Eye (tissue), 1 donor: ENCODE measurements at places on chromosomes 2 and 18.

DNA sequence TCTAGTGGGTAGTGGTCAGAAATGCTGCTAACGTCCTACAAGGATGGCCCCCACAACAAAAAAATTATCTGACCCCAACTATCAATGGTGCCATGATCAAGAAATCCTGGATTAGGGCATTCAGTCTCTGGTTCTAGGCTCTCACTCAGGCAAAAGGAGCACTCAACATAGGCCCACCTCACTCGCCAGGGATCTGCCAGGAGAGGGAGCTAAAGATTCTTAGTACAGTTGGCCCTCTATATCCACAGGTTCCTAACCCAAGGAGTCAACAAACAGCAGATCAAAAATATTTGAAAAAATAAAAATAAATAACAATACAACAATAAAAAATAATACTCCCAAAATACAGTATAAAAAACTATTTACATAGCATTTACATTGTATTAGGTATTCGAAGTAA is 10.0 kb downstream of the SLC4A5 start:
- DNase-seq = peak; percentile 21

- DNase-seq = no peak
Observed at GRCh38 chr18:58315041-58315440, 271.0 kb downstream of the NEDD4L start.

DNA sequence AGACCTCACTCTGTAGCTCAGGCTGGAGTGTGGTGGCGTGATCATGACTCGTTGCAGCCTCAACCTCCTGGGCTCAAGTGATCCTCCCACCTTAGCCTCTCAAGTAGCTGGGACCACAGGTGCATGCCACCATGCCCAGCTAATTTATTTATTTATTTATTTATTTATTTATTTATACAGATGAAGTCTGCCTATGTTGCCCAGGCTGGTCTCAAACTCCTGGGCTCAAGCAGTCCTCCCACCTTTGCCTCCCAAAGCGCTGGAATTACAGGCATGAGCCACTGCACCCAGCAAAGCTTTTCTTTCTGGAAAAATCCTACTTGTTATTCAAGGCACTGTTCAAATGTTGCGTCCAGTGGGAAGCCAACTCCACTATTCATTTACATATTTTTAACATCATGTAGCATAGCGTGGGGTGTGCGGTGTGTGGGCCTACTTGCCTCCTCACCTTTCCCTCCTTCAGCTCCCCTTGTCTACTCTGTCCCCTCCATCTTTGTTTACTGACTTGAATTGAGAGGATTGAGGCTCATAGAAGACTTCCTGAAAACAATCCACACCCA is 6.8 kb upstream of the RHOB start:
- no peak for DNase-seq

- DNase-seq = no peak
Observed at GRCh38 chr18:63940008-63940407, 9.1 kb upstream of the HMSD start.

- peak; percentile 84 for DNase-seq
Observed at GRCh38 chr18:32093102-32093511, 1.4 kb downstream of the RNF138 start.

GRCh38 chr2:120830096-120830830 is 94.6 kb downstream of the GLI2 start:
- no peak for DNase-seq

DNA sequence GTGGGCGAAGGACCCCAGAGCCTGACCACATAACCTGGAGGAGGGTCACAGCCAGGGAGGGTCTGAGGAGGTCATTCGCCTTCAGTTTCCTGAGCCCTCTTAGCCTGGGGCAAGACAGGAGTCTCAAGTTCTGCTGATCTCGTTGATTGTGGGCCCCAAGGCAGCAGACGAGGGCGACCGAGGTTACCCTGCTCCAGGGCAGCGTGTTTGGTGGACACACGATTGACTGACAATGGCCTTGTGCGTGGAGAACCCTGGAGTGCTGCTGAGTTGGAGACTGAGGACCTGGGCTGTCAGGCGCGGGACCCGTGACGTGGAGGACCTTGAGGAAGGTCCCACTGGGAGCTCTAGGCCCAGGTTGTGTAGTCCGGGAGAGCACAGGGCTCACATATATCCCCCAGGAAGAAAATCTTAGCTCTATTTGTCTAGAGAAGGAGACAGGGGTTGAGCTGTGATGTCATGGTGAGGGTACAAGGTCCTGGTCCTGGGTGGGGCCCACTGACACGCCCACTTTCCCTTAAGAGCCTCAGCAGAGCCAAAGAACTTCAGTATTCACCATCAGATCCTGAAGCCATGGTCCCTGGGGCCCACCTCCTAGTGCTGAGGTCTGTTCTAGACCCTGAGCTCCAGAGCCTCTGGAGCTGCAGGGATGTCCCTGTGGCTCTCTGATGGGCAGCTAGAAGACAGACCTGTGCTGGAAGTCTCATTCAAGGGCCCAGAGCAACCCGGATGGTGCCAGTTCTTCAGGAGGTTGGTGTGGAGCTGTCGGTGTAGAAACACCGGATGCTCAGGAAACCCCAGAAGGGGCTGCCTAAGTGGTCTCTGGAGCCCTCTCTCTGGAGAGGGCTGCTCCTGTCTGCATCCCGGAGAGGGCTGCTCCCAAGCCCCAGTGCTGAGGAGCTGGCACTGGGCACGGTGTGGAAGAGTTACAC is 53.1 kb downstream of the DYSF start:
- DNase-seq = no peak

- DNase-seq = peak; percentile 73
Observed at GRCh38 chr2:55875434-55876135, 48.0 kb downstream of the EFEMP1 start.

DNA sequence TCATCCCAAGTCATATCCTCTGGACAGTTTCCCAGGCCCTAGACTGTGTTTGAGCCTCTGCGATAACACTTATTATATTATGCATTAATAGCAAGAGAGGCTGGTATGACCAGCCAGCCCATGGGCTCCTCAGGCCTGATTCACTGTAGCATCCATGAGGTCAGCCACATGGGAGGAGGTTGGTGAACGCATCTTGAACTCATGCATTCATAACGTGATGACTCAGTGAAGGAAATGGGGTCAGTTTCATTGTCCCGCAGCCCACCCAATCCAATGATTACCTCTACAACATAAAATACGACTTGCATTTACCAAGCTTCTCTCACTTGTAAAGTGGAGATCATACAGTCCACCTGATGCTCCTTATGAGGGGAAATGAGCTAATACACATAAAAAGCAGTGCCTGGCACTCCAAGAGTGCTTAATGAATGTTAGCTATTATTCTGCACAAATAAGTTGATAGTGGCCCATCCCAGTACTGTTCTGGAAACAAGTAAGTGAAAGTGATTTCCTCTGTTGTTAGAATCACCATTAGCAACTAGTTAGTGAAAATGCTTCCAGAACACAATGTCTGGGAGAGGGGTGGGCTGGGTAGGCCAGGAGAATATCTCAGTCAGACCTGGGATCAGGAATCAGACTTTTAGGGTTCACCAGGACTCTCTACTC is 46.1 kb upstream of the CELF4 start:
- DNase-seq = no peak
